Adipose tissue (tissue), 3 donors: ENCODE measurements at places on chromosomes 6 and 20. TPM values are rescaled to one million over a fixed set of nuclear protein-coding genes. Genes with fewer than 3 reads are reported as not detected.

EPPIN gene
- not detected for polyA plus RNA-seq

SNTA1 gene
- polyA plus RNA-seq = 8.1 TPM

PHACTR1 gene
- 3.2 TPM for polyA plus RNA-seq

TFAP2D gene
- polyA plus RNA-seq = not detected

LY6G6F gene
- polyA plus RNA-seq = 0.45 TPM

FNDC11 gene
- 1.0 TPM for polyA plus RNA-seq

PBOV1 gene
- not detected for polyA plus RNA-seq

NUDT3 gene
- 5.8 TPM for polyA plus RNA-seq

ADGRF1 gene
- 0.16 TPM for polyA plus RNA-seq

SLC32A1 gene
- not detected for polyA plus RNA-seq

KCNK15 gene
- 2.4 TPM for polyA plus RNA-seq

FAM209B gene
- 0.14 TPM for polyA plus RNA-seq
